Activated naive CD8-positive, alpha-beta T cell treated with anti-CD3 and anti-CD28 coated beads for 36 hours (primary cell): ENCODE measurements at places on chromosomes 12 and 14. TPM values are rescaled to one million over a fixed set of nuclear protein-coding genes. Genes with fewer than 3 reads are reported as not detected.

DNA sequence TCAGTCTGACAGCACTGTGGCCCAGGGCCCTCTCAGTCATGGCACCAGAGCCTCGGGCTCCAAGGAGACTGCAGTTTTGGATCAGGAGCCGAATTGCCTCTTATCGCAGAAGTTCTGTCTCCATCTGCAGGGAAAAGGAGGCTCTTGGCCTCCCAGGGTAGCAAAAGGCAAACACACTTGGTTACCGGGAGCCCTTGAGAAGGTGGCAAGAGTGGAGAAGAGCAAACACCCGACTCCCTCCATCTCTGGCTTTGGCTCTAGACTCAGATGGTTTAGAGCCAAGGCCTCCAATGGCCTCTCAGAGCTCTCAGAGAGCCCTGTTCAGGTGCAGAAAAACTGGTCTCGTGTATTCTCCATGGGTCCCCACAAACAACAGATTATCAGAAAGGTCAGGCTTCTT is 44.6 kb downstream of the NINJ2 start:
- no peak overlapping the region for H3K4me3 ChIP-seq
- DNase-seq, result no peak
- no peak overlapping the region for H3K27ac ChIP-seq
- peaks cover 38% of the 10 kb centered on the region for H3K4me1 ChIP-seq
- no peaks in the 10 kb centered on the region for H3K27me3 ChIP-seq

DNA sequence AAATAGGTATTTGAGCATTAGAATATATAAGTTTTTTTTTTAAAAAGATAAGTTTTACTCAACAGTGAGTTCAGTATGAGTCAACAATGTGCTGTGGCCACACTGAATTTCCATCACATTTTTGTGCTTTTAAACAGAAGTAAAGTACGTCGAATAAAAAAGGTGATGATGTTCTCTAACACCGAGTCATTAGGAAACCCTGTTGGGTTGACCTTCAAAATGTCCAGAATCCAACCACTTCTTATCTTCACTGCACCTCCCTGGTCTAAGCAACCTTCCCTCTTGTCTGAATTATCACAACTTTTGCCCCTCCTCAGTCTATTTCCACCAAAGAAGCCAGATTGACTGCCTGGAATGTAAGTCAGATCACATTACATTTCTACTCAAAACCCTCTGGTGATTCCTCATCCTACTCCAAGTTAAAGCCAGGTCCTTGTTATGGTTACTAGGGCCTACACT is 43.0 kb upstream of the SYCP3 start:
- H3K4me1 ChIP-seq, result peaks cover 24% of the 10 kb centered on the region
- no peak for DNase-seq
- H3K36me3 ChIP-seq, result peaks cover 22% of the 10 kb centered on the region
- H3K4me3 ChIP-seq, result no peak overlapping the region

DNA sequence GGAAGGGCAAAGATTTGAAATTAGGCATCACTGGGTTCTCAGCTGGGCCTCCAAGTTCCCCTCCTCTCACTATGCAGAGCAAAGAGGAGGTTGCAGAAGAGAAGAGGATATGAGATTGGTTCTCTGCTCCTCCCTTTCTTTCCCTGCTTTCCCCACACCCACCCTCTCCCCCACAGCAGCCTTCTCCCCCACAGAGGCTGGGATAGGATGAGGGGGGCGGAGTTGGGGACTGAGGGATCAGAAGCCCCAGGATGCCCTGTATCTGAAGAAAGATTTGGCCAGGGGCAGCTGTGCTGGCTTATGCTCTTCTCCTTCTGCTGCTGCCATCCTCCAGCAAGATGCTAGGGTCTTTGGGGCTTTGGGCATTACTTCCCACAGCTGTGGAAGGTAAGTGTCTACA is at the start of gene AMHR2:
Gene AMHR2 (plus strand): TSS at position 259 of the 400 bp plus-strand sequence. CDS start 80 bp downstream, at position 339.
- no peak within 1 kb of the TSS for H3K27ac ChIP-seq
- no peaks in the 10 kb centered on the region for H3K36me3 ChIP-seq
- H3K4me1 ChIP-seq, result peaks cover 26% of the 10 kb centered on the region
- no peak for DNase-seq
- no peaks in the 10 kb centered on the region for H3K27me3 ChIP-seq

GRCh38 chr14:104361101-104361591 is 218.4 kb upstream of the C14orf180 start:
- no peaks in the 10 kb centered on the region for H3K36me3 ChIP-seq
- no peak for DNase-seq
- no peak overlapping the region for H3K27ac ChIP-seq
- no peaks in the 10 kb centered on the region for H3K4me1 ChIP-seq
- H3K4me3 ChIP-seq, result no peak overlapping the region
- H3K27me3 ChIP-seq, result no peaks in the 10 kb centered on the region

DNA sequence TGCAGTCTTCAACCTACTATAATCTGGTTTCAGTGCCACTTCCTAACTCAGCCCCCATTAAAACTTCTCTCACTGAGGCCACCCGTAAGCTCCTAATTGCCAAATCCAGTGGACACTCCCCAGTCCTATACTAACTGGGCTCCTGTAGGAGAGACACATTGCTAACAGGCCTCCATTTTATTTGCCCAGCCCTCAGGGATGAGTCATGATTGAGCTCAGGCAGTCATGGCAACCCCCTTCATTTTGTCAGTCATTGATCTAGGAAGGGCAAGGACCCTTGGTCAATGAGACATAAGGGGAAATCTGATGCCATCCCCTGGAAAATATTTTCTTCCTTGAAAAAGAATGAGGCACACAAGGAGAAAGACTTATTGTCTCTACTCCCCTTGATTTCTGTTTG is 70.1 kb upstream of the HIF1A start:
- no peak for DNase-seq
- no peaks in the 10 kb centered on the region for H3K27me3 ChIP-seq
- no peak overlapping the region for H3K4me3 ChIP-seq
- peaks cover 6% of the 10 kb centered on the region for H3K36me3 ChIP-seq
- no peak overlapping the region for H3K27ac ChIP-seq

DNA sequence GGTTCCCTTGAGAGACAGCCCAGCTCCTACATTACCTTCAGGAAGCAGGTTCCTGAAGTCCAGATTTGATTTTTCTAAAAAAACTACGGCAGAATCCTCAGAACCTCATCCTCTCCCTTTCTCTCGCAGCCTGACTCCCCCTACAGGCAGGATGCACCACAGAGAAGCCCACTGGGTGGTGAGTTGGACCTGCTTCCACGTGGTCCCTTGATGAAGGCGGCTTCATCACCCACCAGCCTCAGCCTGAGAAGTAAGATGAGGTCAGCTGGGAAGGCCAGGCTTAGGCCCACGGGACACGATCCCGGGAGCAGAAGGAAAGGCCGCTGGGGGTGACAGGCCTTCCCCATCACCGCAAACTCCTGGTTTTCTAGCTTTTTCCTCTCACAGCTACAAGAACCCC is 83.0 kb downstream of the ACTN1 start:
- H3K36me3 ChIP-seq, result peaks cover 42% of the 10 kb centered on the region
- peaks cover 6% of the 10 kb centered on the region for H3K27me3 ChIP-seq
- peaks cover 36% of the 10 kb centered on the region for H3K4me1 ChIP-seq
- peak overlapping the region; percentile 13 for H3K27ac ChIP-seq
- DNase-seq, result no peak
- no peak overlapping the region for H3K4me3 ChIP-seq

DNA sequence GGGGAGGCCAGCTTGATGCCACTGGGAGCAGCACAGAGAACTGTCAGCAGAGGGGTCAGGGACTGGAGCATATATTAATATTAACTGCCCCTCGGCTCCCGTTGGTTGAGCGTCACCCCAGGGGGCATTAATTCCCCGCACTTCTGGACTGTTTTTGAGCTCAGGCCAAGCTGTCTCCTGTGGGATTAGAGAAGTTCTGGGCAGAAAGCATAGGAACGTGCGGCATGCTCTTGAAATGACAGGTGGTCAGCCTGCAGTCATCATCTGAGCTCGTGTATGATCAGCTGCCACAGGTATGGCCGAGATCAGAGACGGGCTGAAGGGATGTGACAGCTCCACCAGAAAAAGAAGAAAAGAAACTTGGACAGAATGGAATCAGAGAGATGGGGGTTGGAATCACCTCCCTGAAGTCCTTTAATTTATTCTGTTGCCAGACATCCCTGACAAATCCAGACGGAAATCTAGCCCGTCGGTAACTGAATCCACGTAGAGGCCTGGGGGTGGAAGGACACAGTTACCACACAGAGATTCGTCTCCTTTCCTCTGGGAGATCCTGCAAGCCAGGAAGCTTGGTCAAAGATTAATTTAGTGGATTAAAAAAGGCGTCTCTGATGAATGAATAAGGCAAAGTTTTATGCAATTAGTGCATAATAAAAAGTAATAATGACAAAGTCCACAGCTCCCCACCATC is 23.6 kb downstream of the NR1H4 start:
- H3K36me3 ChIP-seq, result no peaks in the 10 kb centered on the region
- no peak overlapping the region for H3K27ac ChIP-seq
- no peak overlapping the region for H3K4me3 ChIP-seq
- peaks cover 1% of the 10 kb centered on the region for H3K27me3 ChIP-seq
- H3K4me1 ChIP-seq, result no peaks in the 10 kb centered on the region

DNA sequence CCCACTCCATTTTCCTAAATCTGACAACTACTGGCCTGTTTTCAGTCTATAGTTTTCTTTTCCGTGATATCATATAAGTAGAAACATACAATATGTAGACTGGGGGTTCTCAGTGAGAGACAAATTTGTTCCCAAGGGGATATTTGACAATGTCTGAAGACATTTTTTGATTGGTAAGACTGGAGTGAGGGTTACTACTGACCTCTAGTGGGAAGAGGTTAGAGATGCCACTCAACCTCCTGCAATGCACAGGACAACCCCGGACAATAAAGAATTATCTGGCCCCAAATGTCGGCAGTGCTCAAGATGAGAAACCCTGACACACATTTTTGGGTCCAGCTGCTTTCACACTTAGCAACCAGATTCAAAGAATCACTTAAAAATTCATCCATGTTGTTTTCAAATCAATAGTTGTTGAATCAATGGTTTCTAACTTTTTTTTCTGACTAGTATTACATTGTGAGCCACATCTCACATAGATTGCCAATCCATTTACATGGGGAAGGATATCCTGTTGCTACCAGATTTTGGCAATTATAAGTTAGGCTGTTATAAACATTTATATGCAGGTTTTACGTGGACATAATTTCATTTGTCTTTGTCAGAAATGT is 307.1 kb downstream of the RPL10L start:
- no peaks in the 10 kb centered on the region for H3K4me1 ChIP-seq
- no peak for DNase-seq
- H3K27ac ChIP-seq, result no peak overlapping the region
- H3K27me3 ChIP-seq, result no peaks in the 10 kb centered on the region
- no peak overlapping the region for H3K4me3 ChIP-seq

GRCh38 chr12:54593135-54593534 is 4.7 kb upstream of the PPP1R1A start:
- peaks cover 7% of the 10 kb centered on the region for H3K4me1 ChIP-seq
- no peak overlapping the region for H3K27ac ChIP-seq
- peaks cover 38% of the 10 kb centered on the region for H3K27me3 ChIP-seq
- no peak overlapping the region for H3K4me3 ChIP-seq
- DNase-seq, result no peak

GRCh38 chr14:55706893-55707292 is 126.9 kb downstream of the KTN1 start:
- H3K4me3 ChIP-seq, result no peak overlapping the region
- no peaks in the 10 kb centered on the region for H3K36me3 ChIP-seq
- no peaks in the 10 kb centered on the region for H3K27me3 ChIP-seq
- no peak overlapping the region for H3K27ac ChIP-seq
- no peak for DNase-seq

DNA sequence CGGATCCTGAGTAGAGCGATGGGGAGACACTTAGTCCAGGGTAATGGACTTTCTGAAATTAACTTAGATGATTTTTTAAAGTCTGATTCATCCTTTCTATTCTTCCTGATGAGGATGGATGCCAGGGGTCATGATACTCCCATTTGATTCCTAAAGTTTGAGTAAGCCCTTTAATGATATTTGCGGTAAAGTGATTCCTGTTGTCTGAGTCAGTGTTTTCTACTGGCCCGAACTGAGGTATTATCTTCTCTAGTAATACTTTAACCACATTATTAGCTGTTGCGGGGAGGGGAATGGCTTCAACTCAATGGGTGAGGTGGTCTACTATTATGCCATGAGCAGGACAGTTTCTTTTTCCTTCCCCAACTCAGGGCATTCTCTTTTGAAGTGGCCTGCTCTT is 111.6 kb downstream of the RIN3 start:
- peaks cover 4% of the 10 kb centered on the region for H3K4me1 ChIP-seq
- H3K36me3 ChIP-seq, result peaks cover 76% of the 10 kb centered on the region
- no peak overlapping the region for H3K4me3 ChIP-seq
- H3K27me3 ChIP-seq, result no peaks in the 10 kb centered on the region

DNA sequence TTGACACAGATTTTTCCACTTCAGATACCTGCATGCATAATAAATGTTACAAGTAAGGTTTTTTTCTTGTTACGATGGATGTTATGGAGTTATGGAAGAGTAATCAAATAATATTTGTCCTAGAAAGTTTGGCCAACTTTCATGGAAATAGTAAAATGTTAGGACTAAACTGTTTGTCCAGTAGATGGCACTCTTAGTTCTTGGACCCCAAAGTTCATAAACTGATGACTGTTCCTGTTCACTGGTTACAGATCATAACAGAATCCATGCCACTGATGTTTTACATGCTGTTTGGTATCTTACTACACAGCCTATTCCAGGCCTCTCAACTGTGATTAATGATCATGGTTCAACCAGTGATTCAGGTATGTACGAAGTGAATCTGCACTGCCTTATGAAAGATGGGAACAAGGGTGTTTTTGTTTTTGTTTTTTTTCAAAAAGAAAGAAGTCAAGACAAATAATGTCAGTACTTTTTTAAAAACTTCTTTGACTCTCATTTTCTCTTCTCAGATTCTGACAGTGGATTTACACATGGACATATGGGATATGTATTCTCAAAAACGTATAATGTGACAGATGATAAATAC is 48.8 kb upstream of the SLCO1C1 start:
- H3K4me1 ChIP-seq, result no peaks in the 10 kb centered on the region
- DNase-seq, result no peak
- no peak overlapping the region for H3K27ac ChIP-seq
- no peaks in the 10 kb centered on the region for H3K27me3 ChIP-seq
- H3K4me3 ChIP-seq, result no peak overlapping the region

- peaks cover 39% of the 10 kb centered on the region for H3K4me1 ChIP-seq
- DNase-seq, result peak; percentile 28
- H3K4me3 ChIP-seq, result no peak overlapping the region
- H3K36me3 ChIP-seq, result peaks cover 10% of the 10 kb centered on the region
Observed at GRCh38 chr12:39619316-39619659, 315 bp downstream of the ABCD2 start.

The MUCL1 gene
- total RNA-seq, result not detected

The HHIPL1 gene
- not detected for total RNA-seq

The KLHDC1 gene
- 1.2 TPM for total RNA-seq

The CLEC2A gene
- total RNA-seq, result not detected

The TPH2 gene
- total RNA-seq, result not detected

The FAM181A gene
- total RNA-seq, result not detected

The LRTM2 gene
- total RNA-seq, result not detected

The NGB gene
- total RNA-seq, result not detected

The IAPP gene
- not detected for total RNA-seq

The SLC17A8 gene
- total RNA-seq, result not detected

The PLD4 gene
- not detected for total RNA-seq
